ENCODE measurements at places on chromosomes 2 and 18. TPM values are rescaled to one million over a fixed set of nuclear protein-coding genes. Genes with fewer than 3 reads are reported as not detected.

The IL18RAP gene
- total RNA-seq = not detected

The TRIM43 gene
- not detected for total RNA-seq

The KCNK3 gene
- total RNA-seq = not detected

The FKBP7 gene
- total RNA-seq = 36.7 TPM

The AGAP1 gene
- total RNA-seq = 3.2 TPM

The DOK6 gene
- under 0.01 TPM for total RNA-seq

The MERTK gene
- total RNA-seq = not detected

The REG3A gene
- total RNA-seq = not detected

The MRO gene
- not detected for total RNA-seq

The LIMS3 gene
- 1.6 TPM for total RNA-seq

The SOX11 gene
- 0.29 TPM for total RNA-seq

The HOXD3 gene
- total RNA-seq = 1.7 TPM

The SULT1C2 gene
- not detected for total RNA-seq

The HES6 gene
- total RNA-seq = 2.7 TPM

The CNRIP1 gene
- total RNA-seq = 44.7 TPM
